ENCODE measurements at places on chromosomes 4 and X. TPM values are rescaled to one million over a fixed set of nuclear protein-coding genes. Genes with fewer than 3 reads are reported as not detected.

Gene CDX4
- not detected for total RNA-seq

- no peak for DNase-seq
Measured at GRCh38 chr4:8279321-8280157, 10.0 kb downstream of the HTRA3 start.

GRCh38 chrX:115642895-115643530, 82.0 kb downstream of the PLS3 start:
- DNase-seq: peak; percentile 32

DNA sequence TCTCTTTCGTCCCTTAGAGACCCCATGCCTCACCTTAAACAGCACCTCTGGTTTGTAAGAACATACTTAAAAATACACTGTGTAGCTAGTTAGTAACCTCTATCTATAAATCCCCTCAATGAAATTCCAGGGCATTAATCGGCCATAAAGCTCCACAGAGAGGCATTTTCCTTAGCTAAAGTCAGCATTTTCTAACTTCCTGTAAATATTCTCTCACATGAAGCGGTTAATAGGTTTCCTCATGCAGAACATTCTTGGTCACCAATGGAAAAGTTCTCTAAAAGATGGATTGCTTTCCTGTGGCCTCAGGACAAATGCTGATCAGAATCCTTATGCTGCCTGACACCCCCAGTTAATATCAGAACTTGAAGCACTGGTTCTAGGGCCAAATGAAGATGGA, 248.6 kb upstream of the BOD1L1 start:
- DNase-seq: no peak

DNA sequence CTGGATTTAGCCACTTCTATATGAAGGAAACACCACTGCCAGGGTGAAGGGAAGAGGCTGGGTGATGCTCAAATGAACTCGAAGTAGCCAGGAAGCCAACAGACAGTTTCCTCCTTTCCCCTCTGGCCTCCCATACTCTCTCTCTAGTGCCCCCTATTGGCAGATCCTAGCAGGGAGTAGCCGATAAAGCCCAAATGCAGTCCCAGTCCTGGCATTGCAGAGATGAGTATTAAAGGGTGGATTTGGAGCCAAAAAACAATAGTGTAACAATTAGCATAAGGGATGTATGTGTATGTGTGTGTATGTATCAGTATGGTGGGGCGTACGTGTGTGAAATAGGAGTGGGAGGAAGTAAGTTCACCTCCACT, 213.8 kb upstream of the LDB2 start:
- no peak for DNase-seq

- no peak for DNase-seq
Measured at GRCh38 chr4:123652476-123652875, 255.9 kb downstream of the SPRY1 start.

Data from mammary epithelial cell (primary cell).